Panc1 (cell line): ENCODE measurements at places on chromosomes 6 and 20.

DNA sequence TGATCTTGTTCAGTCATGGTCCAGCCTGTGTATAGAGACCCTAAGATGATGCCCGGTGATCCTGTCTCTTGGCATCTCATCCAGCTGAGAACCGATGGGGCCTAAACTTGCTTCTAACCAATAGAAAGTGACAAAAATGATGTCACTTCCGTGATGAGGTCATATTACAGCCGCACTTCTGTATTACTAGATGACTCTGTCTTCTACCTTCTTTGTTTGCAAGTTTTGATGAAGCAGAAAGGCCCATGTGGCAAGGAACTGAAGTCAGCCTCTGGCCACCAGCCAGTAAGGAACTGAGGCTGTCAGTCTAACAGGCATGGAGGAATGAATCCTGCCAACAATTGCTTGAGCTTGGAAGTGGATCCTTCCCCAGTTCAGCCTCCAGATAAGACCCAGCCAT is 32.8 kb upstream of the HLA-C start:
- DNase-seq = no peak

GRCh38 chr6:40631744-40632143 is 44.6 kb upstream of the LRFN2 start:
- DNase-seq = no peak

DNA sequence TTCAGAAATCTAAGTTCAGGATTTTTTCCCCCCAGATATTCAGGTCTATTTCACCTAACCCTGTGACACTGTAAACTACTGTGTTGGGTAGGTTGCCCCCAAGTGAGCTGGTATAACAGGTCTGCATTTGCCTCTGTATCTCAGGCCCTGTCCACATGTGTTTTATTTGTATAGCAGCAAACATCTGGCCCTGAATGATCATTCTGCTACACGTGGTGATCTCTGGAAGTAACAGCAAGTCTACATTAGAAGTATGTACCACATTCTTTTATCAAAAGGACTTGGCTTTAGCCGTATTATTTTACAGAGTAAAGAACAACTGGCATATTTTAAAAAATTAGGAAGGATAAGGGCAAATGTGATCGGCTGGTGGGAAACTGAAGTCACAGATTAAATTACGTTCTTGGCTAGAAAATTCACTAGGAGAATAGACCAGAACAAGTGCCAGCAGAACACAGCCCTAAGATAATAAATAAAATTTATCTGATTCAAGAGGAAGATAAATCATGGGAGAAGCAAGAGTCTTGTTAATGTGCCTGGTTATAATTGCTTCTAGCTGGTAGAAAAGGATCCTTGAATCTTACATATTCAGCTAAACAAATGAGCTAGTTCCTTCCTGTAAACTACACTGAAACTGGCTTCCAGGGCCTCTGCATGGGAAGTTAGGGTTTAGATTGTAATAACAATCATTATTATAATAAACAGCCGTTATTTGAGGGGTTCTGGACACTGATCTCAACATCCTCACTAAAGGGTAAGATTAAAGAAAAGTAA is 192.1 kb downstream of the SAMD5 start:
- no peak for DNase-seq

DNA sequence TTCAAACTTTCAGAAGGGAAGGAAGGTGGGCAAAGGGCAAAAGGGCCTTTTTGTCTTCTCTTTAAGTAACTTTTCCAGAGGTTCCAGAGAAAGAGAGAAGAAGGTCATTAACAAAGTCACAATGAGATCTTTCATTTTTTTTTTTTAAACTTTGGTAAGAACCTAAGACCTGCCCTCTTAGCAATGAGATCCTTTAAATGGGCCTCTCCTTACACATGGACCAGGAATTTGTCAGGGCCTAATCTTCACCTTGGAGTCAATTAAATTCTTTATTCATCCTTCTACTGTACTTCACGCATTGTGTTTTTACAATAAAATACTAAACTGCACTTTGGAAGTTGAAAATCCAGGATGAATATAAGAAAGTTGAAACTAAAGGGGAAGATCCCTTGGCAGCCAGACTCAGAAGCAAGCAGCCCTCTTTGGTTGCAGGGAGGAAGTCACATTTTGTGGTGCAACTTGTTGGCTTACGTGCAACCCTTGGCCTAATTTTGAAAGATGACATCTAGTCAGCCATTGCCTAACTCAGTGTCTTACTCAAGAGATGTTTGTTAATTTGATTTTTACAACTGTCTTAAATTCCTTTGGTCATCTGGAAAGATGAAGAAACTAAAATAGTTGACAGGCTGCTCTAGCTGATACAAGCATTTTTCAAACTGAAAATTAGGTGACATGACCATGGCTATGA is 11.9 kb upstream of the TMEM170B start:
- DNase-seq = no peak

- no peak for DNase-seq
Observed at GRCh38 chr6:150090328-150090727, 21.4 kb upstream of the ULBP3 start.
